ENCODE measurements at places on chromosomes 1 and 21.

DNA sequence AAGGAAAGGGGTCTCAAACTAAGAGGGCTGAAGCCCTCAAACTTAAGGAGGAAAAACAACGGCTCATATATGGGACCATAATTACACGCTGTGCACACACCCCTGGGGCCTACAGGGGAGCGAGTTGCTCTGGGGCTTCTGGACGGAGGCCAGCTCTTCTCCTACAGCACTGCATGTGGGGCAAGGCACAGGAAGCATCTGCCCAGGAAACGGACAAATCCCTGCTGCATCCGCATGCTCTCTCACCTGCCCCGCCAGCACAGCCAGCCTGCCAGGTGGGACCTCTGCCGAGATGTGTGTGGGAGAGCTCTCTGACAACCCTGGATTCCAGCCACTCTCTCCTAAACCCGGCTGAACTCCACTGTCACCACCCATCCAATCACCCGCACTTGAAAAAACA, 54.1 kb downstream of the MRPL37 start:
- peak; percentile 72 for DNase-seq

- no peak for DNase-seq
Observed at GRCh38 chr1:60184521-60184920, 111.0 kb upstream of the C1orf87 start.

- DNase-seq: peak; percentile 49
Observed at GRCh38 chr1:200238311-200238710, 171.5 kb downstream of the ZNF281 start.

DNA sequence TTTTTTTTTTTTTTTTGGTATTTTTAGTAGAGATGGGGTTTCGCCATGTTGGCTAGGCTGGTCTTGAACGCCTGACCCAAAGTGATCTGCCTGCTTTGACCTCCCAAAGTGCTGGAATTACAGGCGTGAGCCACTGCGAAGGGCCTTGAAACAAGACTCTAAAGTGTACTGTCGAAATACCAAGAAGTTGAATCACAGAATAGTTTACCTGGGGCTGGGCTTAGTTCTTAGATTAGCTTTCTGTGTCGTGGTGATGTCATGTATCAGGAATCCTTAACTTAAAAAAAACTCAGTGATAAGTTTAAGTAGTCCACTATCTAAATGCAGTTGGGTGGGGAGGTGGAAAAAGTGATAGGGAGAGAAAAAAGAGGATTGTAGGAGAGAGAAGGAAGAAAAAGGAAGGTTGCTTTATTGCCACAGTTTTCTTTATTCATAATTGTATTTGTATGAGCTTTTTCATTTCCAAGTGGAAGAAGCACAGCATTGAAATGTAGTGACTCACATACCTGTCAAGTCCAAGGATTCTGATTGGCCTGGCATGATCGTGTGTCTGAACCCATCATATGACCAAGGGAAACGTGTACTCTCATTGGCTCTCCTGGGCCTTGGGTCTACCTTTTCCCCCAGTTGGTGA, 13.4 kb downstream of the ITSN1 start:
- peak; percentile 88 for DNase-seq

GRCh38 chr21:34567604-34568155, 47.2 kb downstream of the RCAN1 start:
- no peak for DNase-seq

- peak; percentile 53 for DNase-seq
Observed at GRCh38 chr1:109722908-109723691, 11.0 kb downstream of the GSTM5 start.

DNA sequence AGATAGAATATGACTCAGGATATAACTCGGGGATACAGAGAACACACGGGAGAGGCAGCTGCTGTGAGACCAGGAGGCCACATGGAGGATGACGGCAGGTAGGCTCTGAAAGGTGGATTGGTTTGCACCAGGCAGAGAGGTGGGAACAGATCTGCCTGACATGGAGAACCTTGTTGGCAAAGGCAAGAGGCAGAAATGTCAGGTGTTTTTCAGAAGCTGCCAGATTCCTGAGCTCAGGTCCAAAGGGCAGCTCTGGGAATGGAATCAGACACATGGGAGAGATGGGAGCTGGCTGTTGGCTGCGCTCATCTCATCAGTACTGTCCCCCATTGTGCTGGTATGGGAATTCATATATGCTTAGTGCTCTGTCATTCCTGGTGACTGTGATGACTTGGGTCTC, 19.2 kb downstream of the SYT6 start:
- no peak for DNase-seq

DNA sequence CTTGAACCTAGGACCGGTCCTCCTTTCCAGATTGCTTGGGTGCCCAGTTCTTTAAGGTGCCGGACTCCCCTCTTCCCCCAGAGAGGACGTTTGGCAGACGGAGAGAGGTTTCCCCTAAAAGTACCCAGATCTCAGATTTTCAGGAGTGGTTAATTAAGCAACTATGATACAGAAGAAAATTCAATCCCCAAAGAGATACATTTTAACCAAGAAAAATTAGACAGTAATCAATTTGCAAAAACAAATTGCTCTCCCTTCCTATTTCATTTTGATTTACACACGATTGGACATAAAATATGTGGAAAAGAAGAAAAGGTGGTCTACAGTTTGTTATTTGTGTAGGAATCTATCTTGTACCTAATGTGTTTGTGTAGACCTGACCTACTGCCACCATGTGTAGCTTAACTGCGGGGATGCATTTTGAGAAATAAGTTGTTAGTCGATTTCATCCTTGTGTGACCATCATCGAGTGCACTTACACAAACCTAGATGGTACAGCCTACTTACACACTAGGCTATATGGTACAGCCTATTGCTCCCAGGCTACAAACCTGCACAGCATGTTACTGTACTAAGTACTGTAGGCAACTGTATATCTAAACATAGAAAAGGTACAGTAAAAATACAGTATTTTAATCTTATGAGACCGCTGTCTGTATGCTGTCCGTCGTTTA, 755 bp downstream of the RPAP2 start:
- no peak for DNase-seq

GRCh38 chr1:61865646-61866220, 123.5 kb downstream of the PATJ start:
- DNase-seq: no peak

- DNase-seq: no peak
Observed at GRCh38 chr1:34019741-34020552, 145.1 kb downstream of the CSMD2 start.

GRCh38 chr21:37072274-37072987, 440 bp downstream of the PIGP start:
- no peak for DNase-seq

GRCh38 chr21:33070998-33071769, 1.2 kb downstream of the OLIG1 start:
- DNase-seq: no peak

- DNase-seq: peak; percentile 50
Observed at GRCh38 chr1:179153217-179153616, 71.3 kb downstream of the TOR3A start.

GRCh38 chr1:196409586-196409985, 198.7 kb downstream of the KCNT2 start:
- DNase-seq: peak; percentile 21

Data from fibroblast of skin of right quadriceps (primary cell).